ENCODE measurements at places on chromosomes 4 and X. TPM values are rescaled to one million over a fixed set of nuclear protein-coding genes. Genes with fewer than 3 reads are reported as not detected.
A peak's percentile ranks its signal among the peaks of the same experiment; 100 is the strongest.

G3BP2 gene
- 183 TPM for total RNA-seq

CXCR3 gene
- 2.1 TPM for total RNA-seq

SUPT20HL2 gene
- not detected for total RNA-seq

CDX4 gene
- total RNA-seq = not detected

GLUD2 gene
- total RNA-seq = 0.74 TPM

DCX gene
- total RNA-seq = 0.40 TPM

ARHGEF9 gene
- total RNA-seq = 29.3 TPM

ATOH1 gene
- total RNA-seq = 34.4 TPM

DNA sequence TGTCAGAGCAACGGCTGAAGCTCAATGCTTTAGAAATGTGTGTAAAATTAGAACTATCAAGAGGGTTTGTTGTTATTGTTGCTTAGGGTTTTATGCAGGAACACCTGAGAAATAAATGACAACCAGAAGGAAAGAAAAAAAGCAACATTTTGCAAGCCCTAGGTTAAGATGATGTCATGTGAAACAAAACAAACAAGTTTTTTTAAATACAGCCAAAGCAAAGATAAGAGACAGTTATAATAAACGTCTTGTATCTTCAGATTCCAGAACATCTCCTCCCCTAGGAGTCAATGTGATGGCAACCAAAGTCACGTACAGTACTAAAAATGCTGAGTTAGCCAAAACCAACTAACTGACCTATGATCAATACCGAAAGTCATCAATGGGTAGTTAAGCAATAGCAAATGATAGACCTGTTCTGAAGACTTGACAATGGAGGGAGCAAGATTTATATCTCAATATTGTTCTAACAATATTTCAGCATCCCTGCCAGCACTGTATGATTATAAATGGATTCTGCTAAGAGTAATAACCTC is 55.3 kb upstream of the NOCT start:
- H3K36me3 ChIP-seq = no peaks in the 10 kb centered on the region
- no peak overlapping the region for H3K4me3 ChIP-seq
- no peaks in the 10 kb centered on the region for H3K27me3 ChIP-seq

DNA sequence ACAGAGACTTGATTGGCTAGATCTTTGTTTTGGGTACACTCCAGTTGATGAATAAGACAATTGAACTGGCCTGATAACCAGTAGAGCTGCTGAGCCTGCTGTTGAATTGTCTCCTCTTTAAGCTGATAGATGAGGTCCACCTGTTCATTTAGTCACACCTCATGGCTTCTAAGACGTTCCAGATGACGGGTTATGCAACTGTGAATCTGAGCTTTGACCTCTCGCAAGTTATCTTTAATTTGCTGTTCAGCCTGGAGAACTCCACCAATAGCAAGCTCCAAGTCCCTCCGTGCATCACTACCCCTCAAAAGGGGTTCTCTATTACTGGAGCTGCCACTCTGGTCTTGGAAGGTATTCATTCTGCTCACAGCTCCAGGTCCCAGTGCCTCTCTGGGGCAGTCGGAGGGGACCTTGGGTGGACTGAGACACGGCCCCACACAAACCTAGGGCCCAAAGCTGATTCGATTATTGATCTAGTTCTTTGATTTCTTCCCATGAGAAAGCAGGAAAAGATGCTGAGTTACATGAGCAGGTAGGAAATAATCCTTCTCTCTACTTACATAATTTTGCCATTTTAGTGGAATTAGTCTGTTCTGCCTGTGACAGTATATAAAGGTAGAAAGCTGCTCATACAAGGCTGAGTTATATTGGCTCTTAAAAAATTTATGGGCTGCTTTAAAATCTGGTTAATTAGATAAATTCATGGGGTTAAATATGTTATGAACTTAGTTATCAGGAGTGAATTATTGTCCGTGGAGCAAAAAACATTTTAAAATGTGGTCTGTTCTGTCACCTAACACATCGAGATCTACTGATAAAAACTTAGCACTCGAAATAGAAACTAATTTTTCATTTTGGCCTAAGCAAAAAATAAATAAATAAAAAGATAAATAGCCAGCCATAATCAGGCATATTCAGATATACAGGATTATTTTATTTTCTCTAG is 6.8 kb downstream of the MMAA start:
- DNase-seq = no peak
- no peaks in the 10 kb centered on the region for H3K27me3 ChIP-seq
- H3K27ac ChIP-seq = no peak overlapping the region
- H3K4me3 ChIP-seq = no peak overlapping the region
- H3K36me3 ChIP-seq = no peaks in the 10 kb centered on the region

DNA sequence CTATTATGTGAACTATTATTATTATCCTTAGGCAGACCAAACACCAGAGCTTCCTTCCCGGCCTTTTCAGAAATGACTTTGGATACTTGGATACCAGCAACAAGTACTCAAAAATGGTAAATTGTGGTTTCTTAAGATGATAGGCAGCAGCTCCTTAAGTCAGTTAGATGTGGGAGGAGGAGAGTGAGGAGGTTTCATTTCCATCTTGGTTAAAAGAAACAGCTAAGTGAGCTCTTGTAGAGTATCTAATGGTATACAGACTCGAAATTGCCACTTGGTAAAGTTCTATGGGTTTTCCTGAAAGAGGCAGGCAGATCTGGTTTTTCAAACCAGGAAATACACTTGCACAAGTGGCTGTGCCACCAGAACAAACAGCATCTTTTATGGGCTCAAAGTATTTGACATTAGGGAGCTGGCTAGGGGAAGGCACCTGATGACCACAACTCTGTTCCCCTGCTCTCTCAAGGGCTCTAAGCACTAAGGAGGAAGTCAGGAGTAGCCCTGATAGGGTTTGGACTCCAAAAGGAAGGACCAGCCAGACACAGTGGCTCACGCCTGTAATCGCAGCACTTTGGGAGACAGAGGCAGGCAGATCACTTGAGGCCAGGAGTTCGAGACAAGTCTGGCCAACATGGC is 130.9 kb downstream of the TMEM164 start:
- no peaks in the 10 kb centered on the region for H3K27me3 ChIP-seq
- no peak overlapping the region for H3K4me3 ChIP-seq
- H3K36me3 ChIP-seq = no peaks in the 10 kb centered on the region
- peak; percentile 23 for DNase-seq

DNA sequence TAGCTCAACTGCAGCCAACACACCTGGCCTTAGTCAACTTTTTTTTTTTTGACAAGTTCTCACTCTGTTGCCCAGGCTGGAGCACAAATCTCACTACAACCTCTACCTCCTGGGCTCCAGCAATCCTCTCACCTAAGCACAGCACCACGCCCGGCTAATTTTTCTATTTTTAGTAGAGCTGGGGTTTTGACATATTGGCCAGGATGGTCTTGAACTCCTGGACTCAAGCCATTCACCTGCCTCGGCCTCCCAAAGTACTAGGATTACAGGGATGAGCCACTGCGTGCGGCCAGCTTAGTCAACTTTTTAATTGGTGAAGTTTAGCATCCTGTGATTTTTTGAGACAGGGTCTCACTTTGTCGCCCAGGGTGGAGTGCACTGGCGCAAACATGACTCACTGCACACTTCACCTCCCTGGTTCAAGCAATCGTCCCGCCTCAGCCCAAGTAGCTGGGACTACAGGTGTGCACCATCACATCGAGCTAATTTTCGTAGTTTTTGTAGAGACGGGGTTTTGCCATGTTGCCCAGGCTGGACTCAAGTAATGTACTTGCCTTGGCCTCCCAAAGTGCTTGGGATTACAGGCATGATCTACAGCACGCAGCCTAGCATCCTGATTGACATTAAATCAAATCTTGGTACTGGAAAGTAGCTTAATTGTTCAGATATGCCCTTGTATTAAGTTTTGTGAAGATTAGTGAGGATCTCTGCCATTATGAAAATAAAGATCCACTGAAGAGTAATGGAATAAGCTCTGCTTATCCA is 8.3 kb downstream of the HNRNPDL start:
- H3K27ac ChIP-seq = no peak overlapping the region
- peaks cover 6% of the 10 kb centered on the region for H3K36me3 ChIP-seq
- H3K4me3 ChIP-seq = no peak overlapping the region
- no peak for DNase-seq
- no peaks in the 10 kb centered on the region for H3K27me3 ChIP-seq

DNA sequence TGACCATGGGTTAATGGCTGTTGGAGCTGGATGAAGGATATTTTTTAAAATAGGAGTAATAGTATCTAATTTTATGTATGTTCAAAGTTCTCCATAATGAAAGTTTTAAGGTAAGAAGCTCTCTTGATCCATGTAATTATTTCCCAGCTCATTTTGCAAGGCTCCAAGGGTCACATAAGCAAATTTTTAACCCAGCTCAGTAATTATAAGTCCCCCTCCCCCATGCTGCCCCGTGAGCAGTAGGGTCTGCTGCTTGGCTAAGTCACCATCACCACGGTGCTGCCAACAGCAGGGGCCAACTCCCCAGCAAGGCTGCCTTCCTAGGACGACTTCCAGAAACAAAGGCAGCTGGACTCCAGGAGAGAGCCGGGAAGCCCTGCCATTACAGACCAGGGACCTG is 340.0 kb downstream of the FBXW7 start:
- H3K27me3 ChIP-seq = no peaks in the 10 kb centered on the region
- no peak for DNase-seq

DNA sequence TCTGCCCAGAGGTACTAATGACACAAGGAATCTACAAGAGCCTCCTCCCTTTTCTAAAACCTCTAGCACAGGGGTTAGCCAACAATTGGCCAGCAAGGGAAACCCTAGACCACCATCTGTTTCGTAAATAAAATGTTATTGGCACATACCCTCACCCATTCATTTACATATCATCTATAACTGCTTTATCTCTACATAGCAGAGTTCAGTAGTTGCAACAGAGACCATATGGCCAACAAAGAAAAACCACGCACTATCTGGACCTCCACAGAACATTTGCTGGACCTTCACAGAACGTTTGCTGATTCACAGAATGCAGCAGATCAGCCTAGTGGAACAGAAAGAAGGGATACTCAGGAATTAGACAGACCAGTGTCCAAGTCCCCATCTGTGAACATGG is 9.4 kb downstream of the SLC2A9 start:
- H3K4me1 ChIP-seq = no peaks in the 10 kb centered on the region
- no peaks in the 10 kb centered on the region for H3K27me3 ChIP-seq
- H3K36me3 ChIP-seq = no peaks in the 10 kb centered on the region
- H3K4me3 ChIP-seq = no peak overlapping the region
- DNase-seq = no peak

DNA sequence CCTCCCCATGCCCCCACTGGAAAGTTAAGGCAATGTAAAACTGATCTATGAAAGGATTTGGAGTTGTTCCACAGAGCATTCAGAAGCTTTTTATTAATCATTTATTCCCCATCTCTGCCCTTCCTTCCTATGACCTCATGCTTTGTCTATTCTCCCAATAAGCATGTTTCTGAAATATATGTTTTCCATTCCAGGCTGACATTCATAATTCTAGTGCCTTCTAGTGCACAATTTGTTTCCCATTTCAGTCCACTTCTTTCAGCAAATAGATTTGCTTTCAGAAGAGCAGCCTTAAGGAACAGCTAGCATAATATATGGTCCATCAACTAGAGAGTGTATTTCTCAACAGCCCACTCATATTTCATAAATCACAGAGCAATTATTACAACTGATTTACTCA is 77.1 kb upstream of the ATXN3L start:
- H3K27me3 ChIP-seq = no peaks in the 10 kb centered on the region
- H3K4me1 ChIP-seq = no peaks in the 10 kb centered on the region
- H3K27ac ChIP-seq = no peak overlapping the region
- no peak overlapping the region for H3K4me3 ChIP-seq
- no peak for DNase-seq

DNA sequence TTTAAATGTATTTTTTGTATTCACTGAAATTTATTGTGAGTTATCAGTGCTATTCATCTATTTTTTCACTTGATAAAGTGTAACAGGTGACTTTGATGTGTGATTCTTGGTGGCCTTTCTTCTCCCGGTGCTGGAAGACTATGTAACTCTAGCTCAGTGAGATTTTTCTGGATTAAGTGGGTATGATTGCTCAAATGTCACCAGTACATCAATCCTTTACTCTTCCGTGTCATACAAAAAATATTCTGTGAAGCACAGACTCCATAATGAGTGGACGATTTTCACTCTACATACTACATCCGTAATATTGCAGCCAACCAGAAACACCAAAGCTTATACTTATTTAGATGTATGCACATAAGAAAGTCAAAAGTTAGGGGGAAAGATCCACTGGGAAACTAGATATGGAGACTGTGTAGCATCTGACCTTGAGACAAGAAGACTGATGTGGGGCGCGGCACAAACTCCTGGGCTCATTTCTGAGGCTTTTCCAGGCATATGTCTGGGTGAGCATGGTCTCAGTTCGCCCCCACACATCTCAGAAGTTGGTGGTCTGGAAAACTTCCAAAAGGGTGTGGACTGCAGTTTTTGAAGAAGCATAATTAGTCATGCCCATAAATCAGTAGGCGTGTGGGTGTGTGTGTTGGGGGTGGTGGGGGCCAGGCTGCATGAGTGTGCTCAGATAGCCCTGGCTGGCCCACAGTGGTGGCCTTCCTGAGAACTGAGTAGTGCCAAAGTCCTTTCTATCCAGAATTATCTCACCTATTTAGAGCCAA is 53.9 kb upstream of the TENM3 start:
- no peaks in the 10 kb centered on the region for H3K4me1 ChIP-seq
- H3K27me3 ChIP-seq = no peaks in the 10 kb centered on the region
- no peak for DNase-seq

- no peaks in the 10 kb centered on the region for H3K27me3 ChIP-seq
- no peak for DNase-seq
- no peak overlapping the region for H3K4me3 ChIP-seq
- H3K36me3 ChIP-seq = no peaks in the 10 kb centered on the region
Measured at GRCh38 chr4:138225477-138225876, 16.7 kb downstream of the SLC7A11 start.

DNA sequence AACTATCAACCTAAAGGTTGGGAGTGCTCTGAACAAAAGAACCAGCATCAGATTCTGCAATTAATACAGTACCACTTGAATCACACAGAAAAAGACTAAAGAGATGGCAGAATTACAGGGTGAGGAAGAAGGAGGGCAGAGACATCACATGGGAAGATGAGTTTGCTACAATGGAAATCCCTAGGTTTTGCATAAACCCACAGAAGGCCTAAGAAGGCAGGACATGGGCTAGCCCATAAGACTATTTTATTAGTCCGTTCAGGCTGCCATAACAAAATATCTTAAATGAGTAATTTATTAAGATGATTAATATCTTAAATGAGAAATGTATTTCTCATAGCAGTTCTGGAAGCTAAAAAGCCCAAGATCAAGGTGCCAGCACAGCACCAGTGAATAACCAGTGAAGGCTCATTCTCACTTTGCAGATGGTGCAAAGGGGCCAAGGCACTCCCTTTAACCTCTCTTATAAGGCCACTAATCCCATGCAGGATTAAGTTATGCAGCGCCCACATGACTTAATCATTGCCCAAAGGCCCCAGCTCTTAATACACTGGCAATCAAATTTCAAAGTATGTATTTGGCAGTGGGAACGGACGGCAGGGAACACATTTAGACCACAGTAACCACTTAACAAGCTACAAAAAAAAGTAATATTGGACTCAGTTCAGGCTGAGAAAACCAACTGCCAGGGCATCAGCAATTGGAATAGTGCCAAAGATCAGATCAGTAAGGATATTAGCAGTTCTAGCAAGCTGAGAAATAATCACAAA is 47.6 kb upstream of the NEUROG2 start:
- no peaks in the 10 kb centered on the region for H3K36me3 ChIP-seq
- no peaks in the 10 kb centered on the region for H3K4me1 ChIP-seq
- H3K27me3 ChIP-seq = no peaks in the 10 kb centered on the region

- H3K4me3 ChIP-seq = no peak overlapping the region
- DNase-seq = no peak
- H3K27me3 ChIP-seq = no peaks in the 10 kb centered on the region
Measured at GRCh38 chr4:23614284-23614892, 275.5 kb downstream of the PPARGC1A start.

- no peaks in the 10 kb centered on the region for H3K36me3 ChIP-seq
- H3K4me1 ChIP-seq = no peaks in the 10 kb centered on the region
- H3K27me3 ChIP-seq = peaks cover 5% of the 10 kb centered on the region
- DNase-seq = no peak
- H3K27ac ChIP-seq = no peak overlapping the region
Measured at GRCh38 chrX:41082783-41083182, 2.5 kb upstream of the USP9X start.

Measured in colonic mucosa (tissue), 4 donors.